ENCODE measurements at places on chromosomes 11 and 22.

DNA sequence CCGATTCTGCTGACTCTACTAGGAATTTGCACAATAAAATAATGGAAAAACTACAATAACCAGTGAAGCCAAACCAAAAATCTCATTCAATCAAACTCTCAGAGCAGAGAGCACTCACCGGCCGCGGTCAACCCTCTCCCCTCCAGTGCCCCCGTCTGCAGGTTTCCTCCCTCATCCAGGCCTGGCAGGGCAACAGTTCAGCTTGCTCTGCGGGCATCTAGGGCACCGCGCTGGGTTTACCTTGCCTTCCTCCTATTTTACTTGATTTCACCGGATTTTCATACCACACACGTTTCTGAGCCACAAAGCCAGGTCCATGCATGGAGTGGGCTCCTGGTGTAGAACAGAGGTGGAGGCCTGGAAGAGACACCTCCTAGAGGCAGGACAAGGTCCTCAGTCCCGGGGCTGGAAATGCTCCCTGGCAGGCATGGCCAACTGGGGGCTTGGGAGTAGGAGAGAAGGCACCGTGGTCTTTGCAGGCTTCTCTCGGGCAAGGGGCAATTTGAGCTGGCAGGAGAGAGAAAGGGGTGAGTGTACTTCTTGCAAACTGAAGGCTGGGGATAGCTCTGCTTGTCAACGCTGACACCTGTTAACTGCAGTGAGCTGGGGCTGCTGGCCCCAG is 938.4 kb downstream of the BRD1 start:
- DNase-seq, result no peak

DNA sequence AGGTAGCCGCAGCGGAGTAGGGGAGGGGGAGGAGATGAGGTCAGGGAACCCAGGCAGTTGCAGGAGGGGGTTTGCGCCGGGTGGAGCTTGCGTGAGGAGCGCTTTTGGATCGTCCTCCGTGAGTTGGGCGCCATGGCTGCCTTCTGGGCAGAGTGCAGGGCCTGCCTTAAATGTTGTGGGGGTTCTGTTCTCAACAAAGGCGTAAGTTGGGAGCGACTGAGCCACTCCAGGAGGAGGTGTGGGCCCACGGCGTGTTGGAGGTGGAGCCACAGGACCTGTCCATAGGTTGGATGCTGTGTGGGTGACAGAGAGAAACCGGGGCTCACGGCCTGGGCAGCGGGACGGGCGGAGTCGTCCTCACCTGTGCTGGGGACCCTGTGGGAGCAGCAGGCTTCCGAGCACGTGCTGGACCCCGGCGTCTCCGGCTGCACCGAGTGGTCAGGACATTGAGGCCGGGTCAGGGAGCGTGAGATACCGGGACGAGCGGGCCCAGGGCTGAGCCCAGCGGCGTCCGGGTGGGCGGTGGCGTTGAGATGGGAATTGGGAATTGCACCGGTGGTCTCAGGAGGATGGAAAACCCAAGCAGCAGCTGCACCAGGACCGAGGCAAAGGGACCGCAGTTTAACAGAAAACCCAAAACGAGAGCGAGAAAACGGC is 977 bp upstream of the PGGHG start:
- DNase-seq, result no peak

GRCh38 chr11:46537537-46538295 is 56.1 kb downstream of the AMBRA1 start:
- DNase-seq, result peak; percentile 26

DNA sequence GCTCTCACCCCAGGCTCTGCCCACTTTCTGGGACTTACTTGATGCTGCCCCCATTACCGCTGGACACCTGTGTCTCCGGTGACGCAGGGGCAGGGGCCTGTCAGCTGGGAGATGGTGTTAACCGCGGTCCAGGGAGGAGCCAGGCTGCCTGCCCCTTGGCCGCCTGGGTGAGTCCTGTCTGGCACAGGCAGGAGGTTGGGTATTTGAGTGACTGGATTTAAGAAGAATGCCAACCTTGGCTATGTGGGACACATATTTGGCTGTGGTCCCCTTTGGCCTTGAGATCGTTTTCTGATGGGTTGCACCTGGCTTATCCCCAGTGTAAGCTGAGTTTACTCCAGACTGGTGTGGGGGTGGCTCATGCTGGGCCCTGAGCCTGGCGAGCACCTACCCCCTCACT is 2.5 kb downstream of the MUC6 start:
- DNase-seq, result no peak

- DNase-seq, result peak; percentile 80
Observed at GRCh38 chr22:37229805-37230672, 14.0 kb downstream of the RAC2 start.

DNA sequence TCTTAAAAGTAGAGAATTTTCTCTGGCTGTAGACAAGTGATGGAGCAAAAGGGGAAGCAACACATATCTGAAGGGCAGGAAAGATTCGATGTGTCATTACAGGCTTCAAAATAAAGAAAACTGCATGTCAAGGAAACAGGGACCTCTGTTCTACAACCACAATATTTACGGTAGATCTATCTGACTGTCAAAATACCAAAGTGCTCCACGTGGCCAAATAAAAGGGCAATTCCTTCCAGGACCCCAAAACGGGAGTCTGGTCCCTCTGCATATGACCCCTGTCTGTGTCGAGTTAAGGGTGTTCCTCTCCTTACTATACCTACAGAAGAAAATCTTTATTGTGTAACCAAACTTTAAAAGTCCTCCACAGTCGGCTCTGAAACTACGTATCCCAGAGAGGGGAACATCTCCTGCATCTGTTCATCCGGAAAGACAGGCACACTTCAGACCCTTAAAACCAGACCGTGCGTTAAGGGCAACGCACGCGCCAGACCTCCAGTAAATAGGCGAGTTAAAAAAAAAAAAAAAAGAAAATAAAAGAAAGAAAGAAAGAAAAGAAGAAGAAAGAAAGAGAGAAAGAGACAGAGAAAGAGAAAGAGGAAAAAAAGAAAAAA is 756 bp downstream of the CLNS1A start:
- DNase-seq, result no peak

DNA sequence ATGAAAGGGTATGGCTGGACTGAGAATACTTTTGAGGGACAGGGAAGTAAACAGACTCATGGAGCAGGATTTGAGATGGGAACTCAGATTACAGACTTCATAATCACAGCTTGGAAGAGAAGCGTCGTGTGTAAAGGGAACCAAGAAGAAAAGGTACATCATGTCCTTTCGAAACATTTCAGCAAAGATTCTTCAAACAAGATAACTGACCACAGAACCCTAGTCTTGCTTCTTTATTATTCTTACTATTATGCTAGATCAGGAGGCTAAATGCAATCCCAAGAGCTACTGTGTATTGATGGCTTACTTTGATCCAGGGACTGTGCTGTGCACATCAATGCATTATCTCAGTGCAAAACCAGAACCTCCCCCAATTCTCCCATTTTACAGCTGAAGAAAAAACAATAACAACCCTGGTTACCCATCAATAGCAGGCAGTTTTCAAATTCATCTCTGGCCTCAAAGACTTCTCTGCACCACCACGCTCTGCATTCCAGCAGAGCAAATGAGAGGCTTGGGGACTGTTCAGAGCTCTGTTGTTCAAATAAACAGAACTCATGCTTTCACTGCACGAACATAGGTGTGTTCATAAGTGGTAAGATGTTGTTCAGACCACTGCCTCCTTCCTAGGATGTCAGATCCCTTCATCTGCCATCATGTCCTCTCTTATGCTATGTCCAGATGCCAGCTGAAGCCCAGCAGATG is 104.8 kb upstream of the NAV2 start:
- no peak for DNase-seq

GRCh38 chr22:24843048-24843447 is 37.0 kb downstream of the SGSM1 start:
- no peak for DNase-seq
